ENCODE measurements at places on chromosomes 5 and 9.

DNA sequence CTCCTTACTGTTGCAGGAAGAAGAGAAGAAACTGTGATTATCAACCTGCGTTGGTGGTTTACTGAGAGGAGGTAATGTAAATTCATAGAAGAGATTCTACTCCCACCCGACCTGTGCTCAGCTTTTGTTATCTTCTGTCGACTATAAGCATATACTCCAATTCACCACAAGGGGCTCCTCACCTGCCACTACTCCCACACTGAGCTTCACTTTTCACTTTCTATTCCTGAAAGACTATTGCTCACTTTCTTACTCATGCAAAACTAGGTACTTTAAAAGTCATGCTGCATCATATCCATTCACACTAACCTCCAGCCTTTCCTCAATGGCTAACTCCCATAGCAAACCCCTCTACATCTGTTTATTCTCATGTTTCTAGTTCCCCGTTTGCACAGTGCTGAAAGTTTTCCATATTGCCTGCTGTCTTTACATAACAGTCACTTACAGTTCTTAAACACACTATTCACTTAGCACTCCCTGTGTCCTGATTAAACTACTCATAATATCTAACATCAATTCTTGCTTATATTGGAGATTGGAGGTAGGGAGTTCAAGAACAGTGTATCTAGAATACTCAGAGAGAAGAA lies 1062.6 kb downstream of the NR2F1-AS1 start:
- DNase-seq: no peak

GRCh38 chr5:157150995-157151394 lies 8.3 kb upstream of the MED7 start:
- DNase-seq: no peak

DNA sequence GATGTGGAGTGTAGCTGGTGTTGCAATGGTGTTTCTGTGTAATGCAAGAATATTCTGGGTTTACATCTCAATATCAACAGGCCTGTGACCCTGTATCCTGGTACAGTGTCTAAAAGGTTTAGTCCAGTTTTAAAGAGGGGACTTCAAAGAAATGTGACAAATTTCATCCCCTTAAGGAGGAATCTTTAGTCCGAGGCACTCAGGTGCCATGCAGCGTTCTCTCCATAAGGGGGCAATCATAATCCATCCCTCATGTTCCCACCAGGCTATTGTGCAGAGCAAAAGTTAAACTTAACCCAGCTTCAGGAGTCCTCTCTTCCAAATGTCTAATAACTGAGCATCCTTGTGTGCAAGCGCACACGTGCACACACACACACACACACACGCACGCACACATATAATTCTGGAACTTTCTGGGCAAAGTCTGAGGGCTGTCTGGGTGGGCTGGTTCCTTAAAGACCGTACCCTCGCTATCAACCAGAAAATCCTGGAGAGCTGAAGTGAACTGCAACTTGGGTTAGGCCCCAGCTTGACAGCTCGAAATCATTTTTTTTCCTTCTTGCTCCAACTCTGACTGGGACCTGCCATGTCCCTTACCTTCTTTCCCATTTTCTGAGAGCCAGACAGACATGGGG lies 46.0 kb downstream of the CRB2 start:
- DNase-seq: no peak

DNA sequence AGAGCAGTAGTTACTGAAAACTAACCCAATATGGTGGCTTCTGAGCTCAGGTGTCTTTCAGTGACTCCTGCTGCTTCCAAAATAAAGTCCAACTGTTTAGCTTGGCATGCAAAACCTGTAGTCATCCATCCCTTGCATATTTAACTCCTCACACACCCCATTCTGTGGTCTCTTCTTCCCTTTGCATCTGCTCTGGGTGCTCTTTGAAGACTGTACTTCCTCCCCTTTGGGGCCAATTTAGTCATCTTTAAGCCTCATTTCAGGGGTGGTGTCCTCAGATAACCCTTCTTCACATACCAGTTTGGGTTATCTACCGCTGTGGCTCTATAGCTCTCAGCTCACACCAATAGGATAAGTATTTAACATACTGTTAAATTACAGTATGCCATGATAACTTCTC lies 209.9 kb upstream of the DMRT1 start:
- no peak for DNase-seq

GRCh38 chr5:72377910-72378638 lies 57.9 kb downstream of the PTCD2 start:
- no peak for DNase-seq

DNA sequence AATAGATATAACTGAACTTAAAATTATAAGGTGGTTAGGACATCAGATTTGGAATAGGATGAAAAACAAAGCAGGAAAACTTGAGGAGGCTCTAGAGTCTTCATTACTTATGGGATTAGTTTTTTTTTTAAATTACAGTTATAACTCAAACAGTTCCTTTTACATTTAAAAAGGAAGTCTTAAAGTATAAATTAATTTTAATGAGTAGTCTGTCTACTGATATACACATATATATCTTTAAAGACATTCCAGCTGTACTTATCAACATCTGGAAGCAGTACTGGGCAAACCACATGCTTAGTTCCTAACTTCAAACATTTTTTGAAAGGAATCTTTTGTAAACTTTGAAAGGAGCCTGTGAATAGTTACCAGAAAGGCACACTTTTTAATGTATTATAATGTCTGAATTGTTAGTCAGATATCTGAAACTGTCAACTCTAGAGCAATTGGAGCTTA lies 6.0 kb downstream of the ACTBL2 start:
- DNase-seq: no peak
